ENCODE measurements at places on chromosomes 6 and 20.

DNA sequence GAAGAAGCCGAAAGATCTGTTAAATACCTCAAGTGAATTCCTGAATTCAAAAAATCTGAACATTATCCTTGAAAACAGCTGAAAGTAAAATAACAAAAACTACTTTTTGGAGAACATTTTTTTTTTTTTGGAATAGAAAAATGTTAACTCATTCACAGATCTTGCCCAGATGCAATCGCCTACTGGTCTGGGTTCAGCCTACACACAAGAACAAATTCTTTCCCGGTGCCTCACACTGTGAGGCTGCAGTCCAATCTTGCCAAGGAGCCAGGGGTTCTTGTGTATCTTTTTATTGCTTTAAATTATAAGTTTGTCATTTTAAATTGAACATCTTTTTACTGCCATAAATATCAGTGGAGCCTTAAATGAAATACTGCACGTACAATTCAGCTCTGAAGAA lies 41.2 kb upstream of the TMEM200A start:
- no peak for DNase-seq

- no peak for DNase-seq
These were observed 137.7 kb upstream of the HEY2 start for GRCh38 chr6:125611573-125612344.

DNA sequence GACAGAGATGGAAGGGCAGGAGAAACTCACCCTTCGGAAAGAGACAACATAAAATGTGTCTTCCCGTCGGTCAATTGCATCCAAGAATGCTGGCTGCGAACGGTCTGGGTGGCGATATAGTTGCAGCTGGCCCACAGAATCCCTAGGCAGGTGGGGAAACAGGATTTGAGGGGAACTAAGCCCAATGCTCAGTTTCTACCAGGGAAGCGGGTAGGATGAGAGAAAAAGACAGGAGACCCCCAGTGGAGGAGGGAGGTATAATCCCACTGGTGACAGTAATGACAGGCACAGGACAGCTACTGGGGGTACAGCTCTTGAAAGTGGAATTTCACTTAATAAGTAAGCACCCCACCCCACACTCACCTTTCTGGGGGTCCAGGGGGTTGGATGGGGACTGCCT lies 7.5 kb upstream of the TNXB start:
- no peak for DNase-seq

DNA sequence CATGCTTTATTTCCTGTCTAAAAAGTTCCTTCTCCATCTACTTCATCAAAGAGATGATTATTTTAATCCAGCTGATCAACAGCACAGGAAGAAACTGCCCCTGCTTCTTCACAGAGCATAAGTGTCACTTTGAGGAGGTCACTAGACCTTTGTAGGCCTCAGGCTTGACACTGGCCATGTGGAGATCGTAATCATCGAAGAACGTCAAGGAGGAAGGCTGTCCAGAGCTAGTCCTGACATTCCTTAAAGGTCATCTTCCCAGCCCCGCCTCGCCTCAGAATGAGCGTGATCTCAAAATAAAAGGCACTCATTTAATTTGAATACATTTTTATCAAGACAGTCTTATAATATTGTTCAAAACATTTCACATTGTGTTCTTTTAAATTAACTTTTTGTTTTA lies 445.7 kb upstream of the CDH4 start:
- DNase-seq = no peak

GRCh38 chr6:150334790-150335783 lies 33.7 kb upstream of the IYD start:
- peak; percentile 45 for DNase-seq

- no peak for DNase-seq
These were observed 107.8 kb upstream of the RNF217 start for GRCh38 chr6:124854338-124854922.

GRCh38 chr20:39600156-39600555 lies 638.0 kb downstream of the DHX35 start:
- no peak for DNase-seq

DNA sequence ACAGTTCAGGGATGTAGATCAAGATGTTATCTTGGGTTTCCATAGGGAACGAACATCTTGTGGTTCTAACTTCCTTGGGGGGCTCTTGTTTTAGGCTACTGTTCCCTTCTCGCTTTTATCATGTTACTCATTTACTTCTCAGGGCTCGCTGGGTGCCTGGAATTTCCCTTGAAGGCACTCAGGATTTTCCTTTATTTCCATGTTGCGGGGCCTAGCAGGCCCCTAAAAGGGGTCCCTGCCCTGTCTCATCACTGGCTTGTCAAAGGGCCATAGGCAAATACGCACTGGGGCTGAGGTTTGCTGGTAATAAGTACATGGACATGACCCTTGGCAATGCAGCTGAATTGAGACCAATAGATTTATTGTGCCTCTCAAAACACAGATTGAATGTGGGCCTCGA lies 262.3 kb downstream of the CDH4 start:
- no peak for DNase-seq

DNA sequence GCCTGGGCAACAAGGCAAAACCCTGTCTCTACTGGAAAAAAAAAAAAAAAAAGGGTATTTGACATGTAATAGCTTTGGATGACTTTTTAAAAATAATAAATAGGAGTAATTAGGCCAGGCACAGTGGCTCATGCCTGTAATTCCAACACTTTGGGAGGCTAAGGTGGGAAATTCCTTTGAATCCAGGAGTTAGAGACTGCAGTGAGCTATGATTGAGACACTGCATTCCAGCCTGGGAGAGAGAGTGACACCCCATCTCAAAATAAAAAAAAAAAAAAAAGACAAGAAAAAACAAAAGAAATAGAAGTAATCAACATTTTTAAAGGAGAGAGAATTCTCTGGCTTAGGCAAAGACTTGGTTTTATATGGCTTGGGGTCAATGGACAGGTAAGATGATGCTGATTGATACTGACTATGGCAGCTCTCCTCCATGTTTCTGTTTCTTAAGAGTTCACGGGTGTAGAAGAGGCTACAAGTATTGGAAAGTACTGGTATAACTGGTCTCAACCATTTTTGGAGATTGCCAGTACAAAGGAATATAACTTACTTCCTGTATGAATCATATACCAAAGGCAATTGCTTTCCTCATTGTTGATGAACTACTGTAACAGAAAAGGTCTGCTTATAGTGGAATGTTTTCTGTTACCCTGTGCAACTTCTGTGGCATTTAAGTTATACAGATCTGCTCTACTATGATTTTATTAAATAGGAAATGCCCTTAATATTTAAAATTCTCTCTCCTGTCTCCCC lies 10.1 kb downstream of the MAP3K5 start:
- DNase-seq = no peak

- peak; percentile 25 for DNase-seq
These were observed 4.3 kb downstream of the MTCL3 start for GRCh38 chr6:127514773-127515227.

- no peak for DNase-seq
These were observed 338.3 kb upstream of the NT5E start for GRCh38 chr6:85111481-85112011.

GRCh38 chr6:42125231-42125630 lies 17.2 kb downstream of the C6orf132 start:
- no peak for DNase-seq

- DNase-seq = no peak
These were observed 125.6 kb upstream of the MARCKS start for GRCh38 chr6:113731541-113731940.

All from effector memory CD8-positive, alpha-beta T cell (primary cell).